ENCODE measurements at places on chromosomes 7 and 10. TPM values are rescaled to one million over a fixed set of nuclear protein-coding genes. Genes with fewer than 3 reads are reported as not detected.

Gene PON1
- total RNA-seq: not detected

- no peak for DNase-seq
- H3K36me3 ChIP-seq: peaks cover 5% of the 10 kb centered on the region
- H3K27ac ChIP-seq: no peak overlapping the region
- peaks cover 8% of the 10 kb centered on the region for H3K27me3 ChIP-seq
- no peak overlapping the region for H3K4me3 ChIP-seq
- no peaks in the 10 kb centered on the region for H3K4me1 ChIP-seq
Observed at GRCh38 chr7:347001-347590, 57.1 kb downstream of the FOXL3 start.

Gene SCIN
- total RNA-seq: 0.76 TPM

Gene SPRN
- total RNA-seq: 0.36 TPM

- H3K36me3 ChIP-seq: no peaks in the 10 kb centered on the region
- H3K27me3 ChIP-seq: no peaks in the 10 kb centered on the region
- H3K4me3 ChIP-seq: no peak overlapping the region
- no peak for DNase-seq
- H3K27ac ChIP-seq: no peak overlapping the region
Observed at GRCh38 chr10:74871595-74872382, 45.4 kb downstream of the KAT6B start.

- H3K4me1 ChIP-seq: no peaks in the 10 kb centered on the region
- no peaks in the 10 kb centered on the region for H3K36me3 ChIP-seq
- no peak overlapping the region for H3K27ac ChIP-seq
- peaks cover 11% of the 10 kb centered on the region for H3K27me3 ChIP-seq
- no peak overlapping the region for H3K4me3 ChIP-seq
Observed at GRCh38 chr10:104515678-104516199, 125.4 kb upstream of the SORCS3 start.

Gene FAM25A
- total RNA-seq: not detected

Gene HOXA4
- total RNA-seq: 0.52 TPM

Gene FEZF1
- total RNA-seq: not detected

- peak overlapping the region; percentile 89 for H3K27ac ChIP-seq
- peaks cover 97% of the 10 kb centered on the region for H3K4me1 ChIP-seq
- peak; percentile 91 for DNase-seq
- peak overlapping the region; percentile 77 for H3K4me3 ChIP-seq
Observed at GRCh38 chr7:131011976-131012375, 278.0 kb upstream of the KLF14 start.

DNA sequence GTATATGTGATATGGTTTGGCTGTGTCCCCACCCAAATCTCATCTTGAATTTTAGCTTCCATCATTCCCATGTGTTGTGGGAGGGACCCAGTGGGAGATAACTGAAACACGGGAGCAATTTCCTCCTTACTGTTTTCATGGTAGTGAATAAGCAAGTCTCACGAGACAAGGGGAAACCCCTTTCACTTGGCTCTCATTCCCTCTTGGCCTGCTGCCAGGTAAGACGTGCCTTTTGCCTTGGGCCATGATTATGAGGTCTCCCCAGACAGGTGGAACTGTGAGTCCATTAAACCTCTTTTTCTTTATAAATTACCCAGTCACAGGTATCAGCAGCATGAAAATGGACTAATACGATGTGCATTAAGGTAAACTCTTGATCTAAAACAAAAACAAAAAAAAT lies 357.1 kb upstream of the AOAH start:
- H3K27ac ChIP-seq: no peak overlapping the region
- H3K4me3 ChIP-seq: no peak overlapping the region
- DNase-seq: no peak

GRCh38 chr7:71497256-71497946 lies 365.5 kb downstream of the GALNT17 start:
- H3K36me3 ChIP-seq: peaks cover 8% of the 10 kb centered on the region

DNA sequence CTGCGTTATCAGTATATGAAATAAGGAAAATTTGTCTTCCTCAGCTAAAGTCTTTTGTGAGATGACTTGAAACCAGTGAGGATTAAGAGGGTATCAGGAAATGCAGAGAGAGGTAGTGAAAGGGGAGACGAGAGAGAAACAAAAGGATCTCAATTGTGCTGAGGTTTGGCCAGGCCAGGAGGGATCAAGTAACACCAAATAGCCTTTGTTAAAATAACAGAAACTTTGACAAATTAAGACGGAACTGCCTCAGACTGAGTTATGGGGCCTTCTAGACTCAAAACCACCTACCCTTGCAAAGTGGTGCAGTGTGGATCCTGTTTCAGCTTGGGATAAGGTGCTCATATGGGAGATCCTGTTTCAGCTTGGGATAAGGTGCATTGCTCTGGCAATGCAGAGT lies 263.1 kb downstream of the CREB5 start:
- no peaks in the 10 kb centered on the region for H3K36me3 ChIP-seq
- H3K4me3 ChIP-seq: no peak overlapping the region
- H3K27ac ChIP-seq: no peak overlapping the region

DNA sequence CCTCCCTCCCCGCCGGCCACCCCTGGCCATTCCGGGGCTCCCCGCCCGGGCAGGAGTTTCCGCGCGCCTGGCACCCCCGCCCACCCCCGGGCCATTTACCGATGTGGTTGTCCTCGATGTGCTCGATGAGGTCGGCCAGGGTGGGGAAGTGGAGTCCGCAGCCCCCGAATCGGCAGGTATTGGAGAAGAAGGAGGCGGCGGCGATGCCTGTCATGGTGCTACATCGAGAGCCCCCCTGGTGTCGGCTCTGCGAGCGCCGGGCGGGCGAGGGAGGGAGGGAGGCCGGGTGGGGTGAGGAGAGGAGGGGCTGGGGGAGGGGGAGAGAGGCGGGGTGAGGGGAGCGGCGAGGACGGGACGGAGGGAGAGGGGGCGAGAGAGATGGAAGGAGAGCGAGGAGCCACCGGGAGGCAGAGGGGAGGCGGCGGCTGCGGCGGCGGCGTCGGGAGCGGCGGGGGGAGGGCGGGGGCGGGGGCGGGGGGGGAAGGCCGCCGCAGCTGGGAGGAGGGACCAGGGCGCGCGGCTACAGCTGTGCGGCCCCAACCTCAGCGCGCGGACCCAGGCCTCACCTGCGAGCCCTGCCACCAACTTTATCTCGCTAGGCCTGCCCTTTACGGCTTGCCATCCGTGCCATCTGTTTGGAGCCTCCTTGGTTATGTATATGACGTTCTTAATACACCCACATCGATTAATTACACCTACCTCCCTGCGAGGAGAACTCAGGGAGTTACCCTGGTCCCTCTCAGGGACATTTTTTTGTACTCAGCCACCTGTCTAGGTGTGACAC lies at the start of gene JAZF1:
JAZF1 (minus strand) TSS at position 432 of the 784 bp plus-strand sequence.
- DNase-seq: no peak
- H3K27ac ChIP-seq: peak within 1 kb of the TSS; percentile 47
- H3K4me3 ChIP-seq: peak within 1 kb of the TSS; percentile 87
- no peaks in the 10 kb centered on the region for H3K36me3 ChIP-seq
- no peaks in the 10 kb centered on the region for H3K27me3 ChIP-seq

- peaks cover 23% of the 10 kb centered on the region for H3K36me3 ChIP-seq
- H3K4me1 ChIP-seq: peaks cover 5% of the 10 kb centered on the region
- no peak overlapping the region for H3K4me3 ChIP-seq
- H3K27me3 ChIP-seq: no peaks in the 10 kb centered on the region
Observed at GRCh38 chr7:117173035-117173770, 149.7 kb downstream of the WNT2 start.

DNA sequence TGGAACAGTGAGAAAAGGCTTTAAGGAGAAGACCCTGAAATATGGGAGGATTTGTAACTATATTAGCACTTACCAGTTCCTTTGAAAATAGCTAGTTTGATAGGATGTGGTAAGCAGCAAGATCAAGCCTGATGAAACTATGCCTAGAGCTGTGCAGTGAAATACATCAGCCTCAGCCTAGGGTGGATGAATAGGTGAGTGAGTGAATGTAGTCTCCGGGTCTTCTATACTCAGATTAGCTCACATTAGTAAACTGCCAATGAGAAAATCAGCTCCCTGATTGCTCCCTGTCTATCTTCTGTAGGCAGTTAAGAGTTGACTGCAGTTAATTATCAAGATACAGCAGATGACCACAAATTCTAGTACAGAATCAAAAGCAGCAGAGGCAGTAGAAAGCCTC lies 89.6 kb downstream of the ELAPOR2 start:
- H3K36me3 ChIP-seq: no peaks in the 10 kb centered on the region
- no peak overlapping the region for H3K27ac ChIP-seq
- no peak for DNase-seq
- no peak overlapping the region for H3K4me3 ChIP-seq
- H3K27me3 ChIP-seq: no peaks in the 10 kb centered on the region

DNA sequence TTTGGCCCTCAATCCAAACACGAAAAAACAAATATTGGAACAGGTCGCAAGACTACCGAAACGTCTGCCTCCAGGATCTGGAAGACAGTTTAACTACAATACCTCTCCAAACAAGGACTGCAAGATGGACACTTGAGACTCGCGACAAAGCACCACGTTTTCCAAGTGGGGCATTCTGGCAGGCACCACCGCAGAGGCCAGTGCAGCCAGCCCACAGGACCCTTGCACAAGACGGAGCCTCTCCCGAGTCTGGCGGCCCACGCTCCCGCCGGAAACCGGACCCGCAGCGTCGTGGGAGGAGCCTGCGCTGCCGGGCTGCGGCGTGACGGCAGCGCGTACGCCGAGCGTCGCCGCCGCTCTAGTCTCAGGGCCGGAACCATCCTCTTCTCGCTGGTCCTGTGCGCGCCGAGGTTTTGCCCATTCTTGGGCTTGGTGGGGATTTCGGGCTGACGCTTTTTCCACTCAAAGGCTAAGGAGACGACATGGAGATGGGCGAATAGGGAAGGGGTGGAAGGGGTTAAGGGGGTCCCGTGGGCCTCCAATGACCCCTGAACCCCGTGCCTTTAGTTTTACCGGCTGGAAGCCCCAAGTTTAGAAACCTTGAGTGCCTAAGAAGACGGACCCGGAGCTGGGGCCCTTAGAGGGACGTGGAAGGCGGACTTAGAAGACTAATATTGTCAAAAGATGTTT lies at the start of gene ORC5:
ORC5 (minus strand) TSS at position 283 of the 690 bp plus-strand sequence; CDS start at position 174, 109 bp downstream.
- peaks cover 14% of the 10 kb centered on the region for H3K36me3 ChIP-seq
- H3K4me3 ChIP-seq: peak within 1 kb of the TSS; percentile 93
- DNase-seq: peak; percentile 67
- H3K27me3 ChIP-seq: peaks cover 4% of the 10 kb centered on the region
- H3K4me1 ChIP-seq: peaks cover 24% of the 10 kb centered on the region

- DNase-seq: no peak
- no peaks in the 10 kb centered on the region for H3K36me3 ChIP-seq
- H3K4me1 ChIP-seq: no peaks in the 10 kb centered on the region
- no peak overlapping the region for H3K4me3 ChIP-seq
Observed at GRCh38 chr10:84924131-84924530, 595.7 kb downstream of the CCSER2 start.

Gene GARIN1A
- 1.4 TPM for total RNA-seq

DNA sequence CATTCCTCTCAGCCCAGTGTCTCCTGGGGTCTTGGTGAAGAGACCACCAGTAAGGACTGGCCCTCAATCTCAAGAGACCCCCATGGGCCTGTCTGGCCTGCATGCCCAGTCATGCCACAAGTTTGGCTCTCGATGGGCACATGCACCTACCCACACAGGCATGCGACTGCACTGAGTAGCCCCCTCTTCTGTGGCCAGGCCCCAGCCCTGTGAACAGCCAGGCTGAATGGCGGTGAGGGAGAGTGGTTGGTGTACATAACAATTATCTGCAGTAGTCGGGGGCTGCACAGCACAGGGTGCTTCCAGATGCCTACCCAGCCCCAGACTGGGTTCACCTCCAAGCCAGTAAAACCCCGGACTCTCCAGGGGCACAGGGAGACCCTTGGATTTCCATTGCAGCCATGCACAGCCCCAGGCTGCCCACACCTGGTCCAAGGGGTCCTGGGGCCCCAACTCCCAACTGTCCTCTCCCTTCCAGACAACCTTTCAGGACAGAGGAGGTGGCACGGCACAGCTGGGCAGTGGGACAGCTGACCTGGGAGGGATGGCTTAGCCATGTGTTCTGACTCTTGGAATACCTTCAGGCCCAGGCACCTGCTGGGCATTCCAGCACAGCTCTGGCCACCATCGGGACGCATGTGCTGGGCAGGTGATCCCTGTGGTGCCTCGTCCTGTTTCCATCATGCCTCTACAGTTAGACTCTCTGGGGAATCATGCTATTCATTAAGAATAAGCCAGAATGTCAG lies 21.0 kb upstream of the CSGALNACT2 start:
- peaks cover 21% of the 10 kb centered on the region for H3K27me3 ChIP-seq
- H3K4me1 ChIP-seq: no peaks in the 10 kb centered on the region
- H3K27ac ChIP-seq: no peak overlapping the region
- no peaks in the 10 kb centered on the region for H3K36me3 ChIP-seq

- H3K27me3 ChIP-seq: no peaks in the 10 kb centered on the region
- peak overlapping the region; percentile 53 for H3K4me3 ChIP-seq
- peak; percentile 87 for DNase-seq
- peak overlapping the region; percentile 94 for H3K27ac ChIP-seq
- H3K4me1 ChIP-seq: peaks cover 58% of the 10 kb centered on the region
- peaks cover 12% of the 10 kb centered on the region for H3K36me3 ChIP-seq
Observed at GRCh38 chr10:43931308-43931930, 282.7 kb upstream of the ZNF32 start.

- no peaks in the 10 kb centered on the region for H3K27me3 ChIP-seq
- H3K36me3 ChIP-seq: no peaks in the 10 kb centered on the region
- DNase-seq: no peak
- no peak overlapping the region for H3K27ac ChIP-seq
Observed at GRCh38 chr7:133398506-133398905, 145.6 kb downstream of the EXOC4 start.

- no peak for DNase-seq
- no peaks in the 10 kb centered on the region for H3K36me3 ChIP-seq
- peak overlapping the region; percentile 64 for H3K4me3 ChIP-seq
- H3K4me1 ChIP-seq: peaks cover 21% of the 10 kb centered on the region
- H3K27ac ChIP-seq: no peak overlapping the region
Observed at GRCh38 chr7:2566890-2567678, 8.3 kb downstream of the IQCE start.

DNA sequence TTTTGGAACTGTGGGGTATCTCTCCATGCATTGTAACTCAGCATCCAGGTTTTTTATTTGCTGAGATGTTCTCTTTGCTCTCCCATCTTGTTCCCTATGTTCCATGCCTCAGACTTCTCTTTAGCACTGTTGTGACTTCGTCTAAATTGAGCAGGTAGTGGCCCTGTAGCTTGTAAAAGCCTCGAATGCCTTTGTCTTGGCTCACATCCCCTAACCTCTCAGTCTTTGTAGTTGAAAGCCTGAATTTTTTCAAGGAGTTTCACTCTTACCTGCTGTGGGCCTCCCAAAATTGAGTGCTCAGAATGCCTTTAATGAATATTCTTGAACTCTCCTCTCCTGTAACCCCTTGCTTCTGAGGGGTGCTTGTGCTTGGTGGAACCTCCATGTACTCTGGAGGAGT lies 1137.3 kb downstream of the REEP3 start:
- no peaks in the 10 kb centered on the region for H3K36me3 ChIP-seq
- no peak overlapping the region for H3K27ac ChIP-seq
- no peaks in the 10 kb centered on the region for H3K4me1 ChIP-seq
- no peaks in the 10 kb centered on the region for H3K27me3 ChIP-seq
- no peak overlapping the region for H3K4me3 ChIP-seq

Data from HFFc6 (cell line).